ENCODE measurements at places on chromosomes 7 and 10. TPM values are rescaled to one million over a fixed set of nuclear protein-coding genes. Genes with fewer than 3 reads are reported as not detected.

DNA sequence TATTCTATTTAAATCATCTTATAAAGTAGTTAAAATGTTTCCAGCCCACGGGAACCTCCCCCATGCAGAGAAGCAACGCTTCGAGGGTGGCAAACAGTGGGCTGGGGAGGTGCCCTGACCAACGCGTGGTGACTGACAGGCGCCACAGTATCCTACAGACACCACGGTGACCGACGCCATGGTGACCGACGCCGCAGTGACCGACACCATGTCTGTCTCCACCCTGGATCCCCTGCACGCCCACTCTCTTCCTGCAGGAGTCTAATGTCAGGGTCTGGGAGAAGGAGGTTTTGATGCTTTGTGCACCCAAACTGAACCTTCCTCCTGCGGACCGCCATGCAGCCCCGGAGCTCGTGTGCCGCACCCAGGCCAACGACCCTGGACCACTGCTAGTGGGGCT lies 464.4 kb downstream of the PTPRN2 start:
- DNase-seq: no peak

- no peak for DNase-seq
Observed at GRCh38 chr10:82310839-82311238, 435.8 kb downstream of the NRG3 start.

DNA sequence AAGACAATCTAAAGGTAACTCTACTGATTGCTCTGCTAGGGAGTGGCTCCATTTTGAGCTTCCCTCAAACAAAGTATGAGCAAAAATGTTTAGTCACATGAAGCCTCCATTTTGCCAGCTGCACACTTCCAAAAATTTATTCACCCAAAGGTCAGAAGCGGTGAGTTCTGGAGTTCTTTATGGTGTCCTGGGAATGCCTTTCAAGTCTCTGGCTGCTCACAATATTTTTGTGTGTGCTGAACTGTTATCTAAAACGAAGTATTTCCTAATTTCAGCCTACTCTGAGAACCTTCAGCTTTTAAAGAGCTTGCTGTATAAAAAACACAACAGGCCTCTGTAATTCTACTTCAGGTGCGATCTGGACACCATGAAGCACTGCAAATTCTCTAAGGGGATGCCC lies 15.6 kb downstream of the NRCAM start:
- no peak for DNase-seq

DNA sequence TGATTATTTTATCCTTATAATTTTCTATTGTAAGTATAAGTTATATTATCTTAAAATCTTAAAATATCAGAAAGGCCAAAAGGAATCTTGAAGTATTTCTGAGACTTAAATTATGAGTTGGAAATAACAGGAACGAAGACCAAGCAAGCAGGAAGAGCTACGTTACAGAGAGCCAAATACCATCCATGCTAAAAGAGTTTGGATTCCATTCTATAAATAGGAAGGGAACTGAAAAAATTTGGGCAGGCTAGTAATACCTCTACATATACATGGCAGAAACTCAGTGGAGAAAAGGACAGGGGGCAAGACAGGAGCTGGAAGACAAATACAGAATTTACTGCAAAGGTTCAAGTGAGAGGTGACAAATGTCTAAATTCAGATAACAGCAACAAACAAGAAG lies 16.7 kb downstream of the ITGB1 start:
- DNase-seq: no peak

DNA sequence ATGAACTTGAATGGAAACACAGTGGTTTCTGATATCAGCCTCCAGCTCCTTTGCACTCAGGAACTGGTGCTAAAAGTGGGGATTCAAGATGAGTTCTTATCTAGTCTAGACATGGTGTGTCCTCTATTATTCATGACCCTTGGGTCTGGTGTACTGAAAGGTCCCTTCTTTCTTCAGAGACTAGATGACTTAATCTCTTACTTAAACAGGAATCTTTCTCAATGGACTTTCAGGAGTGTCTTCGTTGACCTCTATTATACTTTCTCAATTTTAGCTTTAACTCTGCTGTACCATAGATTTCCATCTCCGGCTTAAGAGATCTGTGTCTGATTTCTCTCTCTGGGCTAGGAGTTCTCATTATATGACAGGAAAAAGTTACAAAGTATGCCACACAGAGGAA lies 83.5 kb upstream of the INHBA start:
- DNase-seq: no peak

DNA sequence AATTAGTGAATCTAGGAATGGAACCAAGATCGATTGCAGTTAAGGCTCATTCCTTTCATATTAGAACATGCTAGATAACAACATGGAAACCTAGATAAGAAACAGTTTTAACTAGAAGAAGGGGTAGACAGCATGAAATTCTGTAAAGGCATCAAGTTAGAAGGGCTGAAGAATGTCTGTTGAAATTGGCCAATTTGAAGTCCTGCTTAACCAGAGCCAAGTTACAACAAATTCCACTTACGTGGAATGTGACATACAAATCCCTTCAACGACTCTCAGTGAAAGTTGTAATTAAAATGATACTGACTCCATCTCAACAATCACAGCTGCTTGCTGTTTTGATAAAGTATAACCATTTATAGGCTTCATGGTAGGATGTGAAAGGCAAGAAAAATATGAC lies 1065.7 kb downstream of the DNAJB9 start:
- no peak for DNase-seq

DNA sequence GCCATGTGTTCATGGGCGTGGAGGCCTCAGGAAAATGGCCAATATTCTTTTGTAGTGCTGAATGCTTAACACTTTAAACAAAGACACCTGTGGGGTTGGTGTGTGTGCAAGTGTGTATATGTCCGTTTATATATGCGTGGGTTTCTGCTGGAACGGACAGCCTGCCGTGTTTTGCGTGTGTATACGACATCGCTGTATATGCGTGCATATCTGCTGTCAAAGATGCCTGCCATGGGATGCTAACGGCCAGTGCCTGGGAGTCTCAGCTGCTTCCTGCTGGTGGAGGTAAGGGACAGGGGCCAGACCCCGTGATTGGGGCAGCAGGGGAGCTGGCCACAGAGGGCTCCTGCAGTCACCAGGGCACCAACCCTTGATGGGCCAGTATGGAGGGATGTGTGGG lies 216.3 kb upstream of the SHH start:
- no peak for DNase-seq

GRCh38 chr7:91288208-91288824 lies 24.1 kb downstream of the FZD1 start:
- peak; percentile 65 for DNase-seq

DNA sequence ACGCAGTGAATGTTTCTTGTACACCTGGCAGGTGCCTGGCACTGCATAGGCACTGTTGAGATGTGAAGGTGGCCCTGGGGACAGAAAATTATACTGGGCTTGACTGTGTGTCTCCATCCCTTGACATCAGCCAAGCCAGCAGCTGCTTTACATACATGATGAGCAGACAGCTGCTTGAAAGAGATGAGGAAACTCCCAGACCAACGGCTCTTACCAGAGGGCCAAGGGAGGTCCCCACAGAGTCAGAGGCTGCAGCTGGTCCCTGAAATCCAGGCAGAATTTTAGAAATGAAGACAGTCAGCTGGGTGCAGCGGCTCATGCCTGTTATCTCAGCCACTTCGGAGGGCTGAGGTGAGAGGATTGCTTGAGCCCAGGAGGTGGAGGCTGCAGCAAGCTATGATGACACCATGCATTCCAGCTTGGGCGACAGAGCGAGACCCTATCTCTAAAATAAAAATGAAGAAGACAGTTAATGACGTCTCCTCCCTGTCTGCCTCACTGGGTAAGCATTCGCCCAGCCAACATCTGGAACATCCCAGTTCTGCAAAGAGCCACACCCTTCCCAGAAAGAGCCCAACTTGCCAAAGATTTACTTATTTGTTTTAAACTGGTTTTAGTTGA lies 17.6 kb downstream of the LIMK1 start:
- no peak for DNase-seq

- no peak for DNase-seq
Observed at GRCh38 chr10:45408421-45409319, 34.7 kb downstream of the ALOX5 start.

- DNase-seq: no peak
Observed at GRCh38 chr7:49986191-49986590, 106.9 kb downstream of the ZPBP start.

DNA sequence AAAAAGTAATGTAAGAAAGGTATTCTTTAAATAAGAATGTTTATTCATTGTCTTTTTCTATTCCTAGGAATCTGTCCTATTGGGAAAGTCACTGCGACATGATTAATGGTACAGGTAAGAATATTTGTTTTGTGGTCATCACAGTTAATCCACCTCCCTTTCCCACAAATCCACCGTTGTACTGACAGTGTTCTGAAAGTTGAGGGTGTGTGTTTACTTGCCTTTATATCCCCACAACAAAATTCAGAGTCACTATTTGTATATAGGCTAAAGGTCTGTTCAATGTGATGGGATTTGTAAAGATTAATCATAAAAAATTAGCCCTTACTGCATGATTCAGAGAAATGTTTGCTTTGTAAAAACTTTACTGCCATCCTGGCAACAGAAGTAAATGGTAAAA lies 27.9 kb downstream of the CD36 start:
- DNase-seq: no peak

DNA sequence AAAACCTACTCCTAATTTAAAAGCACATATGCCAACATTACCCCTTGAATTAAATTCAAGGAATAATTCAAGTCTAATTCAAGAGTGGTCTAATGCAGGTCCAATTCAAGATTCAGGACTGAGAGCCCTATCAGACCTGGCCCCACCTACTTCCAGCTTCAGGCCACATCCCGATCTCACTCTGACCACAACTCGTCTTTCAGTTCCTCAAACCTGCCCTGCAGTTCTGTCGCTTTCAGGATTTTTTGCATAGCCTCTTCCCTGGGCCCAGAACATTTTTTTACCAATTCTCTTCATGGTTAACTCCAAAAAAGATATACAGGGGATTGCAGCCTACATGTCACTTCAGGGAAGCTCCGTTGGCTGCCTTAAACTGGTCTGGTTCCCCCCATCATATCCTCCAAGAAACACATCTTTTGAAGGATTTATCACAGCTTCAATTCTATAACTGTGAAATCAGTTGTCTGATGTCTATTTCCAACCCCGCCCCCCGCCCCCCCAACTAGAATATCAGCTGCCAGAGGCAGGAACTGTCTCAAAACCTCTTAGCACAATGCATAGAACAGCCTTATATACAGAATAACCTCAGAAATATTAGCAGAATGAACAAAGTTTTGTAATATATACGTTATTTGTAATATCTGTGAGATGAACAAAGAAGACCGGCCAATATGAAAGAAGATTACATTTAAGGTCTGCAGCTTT lies 20.8 kb downstream of the CCDC6 start:
- DNase-seq: no peak

DNA sequence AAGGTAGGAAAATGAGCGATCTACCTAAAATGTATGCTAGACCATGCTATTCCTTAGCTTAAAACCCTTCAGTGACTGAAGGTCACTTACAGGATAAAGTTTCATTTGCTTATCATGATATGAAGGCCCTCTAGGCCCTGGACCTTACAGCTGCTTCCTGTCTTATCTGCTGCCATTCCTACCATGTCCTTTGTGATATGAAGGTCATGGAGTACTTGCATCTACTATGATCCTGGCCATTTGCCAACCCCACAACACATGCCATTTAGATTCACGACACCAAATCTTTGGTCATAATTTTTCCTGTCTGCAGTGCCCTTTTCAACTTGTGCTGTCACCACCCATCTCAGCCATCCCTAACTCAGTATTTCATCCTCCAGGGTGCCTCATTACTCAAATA lies 181.8 kb upstream of the MDFIC start:
- no peak for DNase-seq

- no peak for DNase-seq
Observed at GRCh38 chr10:124997771-124998623, 56.1 kb downstream of the ZRANB1 start.

- no peak for DNase-seq
Observed at GRCh38 chr10:133012573-133013359, 70.4 kb upstream of the CFAP46 start.

DNA sequence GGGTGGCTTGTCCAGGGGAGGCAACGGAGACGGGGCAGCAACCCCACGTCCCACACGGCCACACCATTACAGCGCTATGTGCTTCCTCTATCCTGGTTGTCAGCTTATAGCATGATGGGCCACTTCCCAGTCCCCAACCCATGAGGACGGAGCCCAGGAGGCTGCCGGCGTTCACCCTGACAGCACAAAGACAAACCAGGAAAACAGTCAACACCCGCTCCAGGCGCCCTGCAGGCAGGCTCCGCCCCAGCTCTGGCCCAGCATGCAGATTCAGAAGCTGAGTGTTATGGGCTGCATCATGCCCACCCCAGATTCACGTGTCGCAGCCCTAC lies 14.8 kb downstream of the WDR86 start:
- DNase-seq: no peak

DNA sequence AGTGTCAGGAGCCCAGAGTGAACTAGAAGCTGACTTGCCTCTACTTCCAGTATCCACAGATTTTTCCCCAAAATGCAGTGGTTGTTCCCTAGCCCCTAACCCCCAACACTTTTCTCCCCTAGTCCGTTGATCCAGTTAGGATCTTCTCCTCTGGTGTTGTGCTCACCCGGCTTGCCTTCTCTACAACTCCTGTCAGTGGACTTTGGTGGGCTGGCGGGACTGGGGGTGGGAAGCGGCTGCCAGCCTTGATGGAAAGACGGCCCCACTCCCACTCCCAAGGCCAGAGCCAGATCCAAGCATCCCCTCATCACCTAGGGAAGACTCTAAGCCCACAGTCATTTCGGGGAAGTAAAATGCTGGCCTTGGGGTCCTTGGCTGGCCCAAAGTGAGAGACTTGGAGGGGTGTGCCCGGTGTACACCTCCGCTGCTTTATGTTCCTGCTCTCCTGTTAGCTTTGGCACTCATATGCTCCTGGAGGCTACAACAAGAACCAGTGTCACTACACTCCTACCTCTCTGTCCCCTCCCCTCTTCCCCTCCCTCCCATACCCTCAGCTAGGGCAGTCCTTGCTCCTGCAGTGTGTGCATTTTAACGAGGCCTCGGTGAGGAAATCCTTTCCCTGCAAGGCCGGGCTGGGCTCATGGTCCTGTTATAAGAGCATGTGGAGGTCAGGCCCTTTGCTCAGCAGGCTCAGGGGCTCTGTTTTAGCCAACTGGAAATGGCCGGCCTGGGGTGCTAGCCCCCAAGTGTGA lies 930 bp upstream of the HOXA10 start:
- no peak for DNase-seq

DNA sequence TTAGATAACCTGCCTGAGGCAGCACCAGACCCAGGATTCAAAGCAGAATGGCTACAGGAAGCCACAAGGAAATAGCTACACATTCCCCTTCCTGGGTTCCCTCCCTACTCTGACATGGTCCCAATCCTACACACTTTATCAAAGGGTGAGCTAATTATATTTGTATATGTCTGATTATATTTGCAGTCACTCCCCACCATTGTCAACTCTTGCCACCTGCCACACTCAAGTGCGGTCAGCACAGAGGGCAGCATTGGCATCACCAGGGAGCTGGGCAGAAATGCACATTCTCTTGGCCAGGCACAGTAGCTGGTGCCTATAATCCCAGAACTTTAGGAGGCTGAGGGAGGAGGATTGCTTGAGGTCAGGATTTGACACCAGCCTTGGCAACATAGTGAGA lies 114.1 kb upstream of the PDLIM1 start:
- DNase-seq: no peak

PRTFDC1 gene
- total RNA-seq: not detected

GDF2 gene
- total RNA-seq: not detected

C10orf67 gene
- 0.21 TPM for total RNA-seq

HABP2 gene
- not detected for total RNA-seq

TMEM270 gene
- total RNA-seq: not detected

MACROH2A2 gene
- 17.6 TPM for total RNA-seq

PDK4 gene
- 1.3 TPM for total RNA-seq

AQP1 gene
- not detected for total RNA-seq

KAZALD1 gene
- total RNA-seq: 6.7 TPM

IL15RA gene
- 6.0 TPM for total RNA-seq

SYT15 gene
- 0.79 TPM for total RNA-seq

AKR1D1 gene
- not detected for total RNA-seq

CYP2C9 gene
- not detected for total RNA-seq

ZNF804B gene
- total RNA-seq: not detected
